ENCODE measurements at places on chromosomes 5 and 9.

DNA sequence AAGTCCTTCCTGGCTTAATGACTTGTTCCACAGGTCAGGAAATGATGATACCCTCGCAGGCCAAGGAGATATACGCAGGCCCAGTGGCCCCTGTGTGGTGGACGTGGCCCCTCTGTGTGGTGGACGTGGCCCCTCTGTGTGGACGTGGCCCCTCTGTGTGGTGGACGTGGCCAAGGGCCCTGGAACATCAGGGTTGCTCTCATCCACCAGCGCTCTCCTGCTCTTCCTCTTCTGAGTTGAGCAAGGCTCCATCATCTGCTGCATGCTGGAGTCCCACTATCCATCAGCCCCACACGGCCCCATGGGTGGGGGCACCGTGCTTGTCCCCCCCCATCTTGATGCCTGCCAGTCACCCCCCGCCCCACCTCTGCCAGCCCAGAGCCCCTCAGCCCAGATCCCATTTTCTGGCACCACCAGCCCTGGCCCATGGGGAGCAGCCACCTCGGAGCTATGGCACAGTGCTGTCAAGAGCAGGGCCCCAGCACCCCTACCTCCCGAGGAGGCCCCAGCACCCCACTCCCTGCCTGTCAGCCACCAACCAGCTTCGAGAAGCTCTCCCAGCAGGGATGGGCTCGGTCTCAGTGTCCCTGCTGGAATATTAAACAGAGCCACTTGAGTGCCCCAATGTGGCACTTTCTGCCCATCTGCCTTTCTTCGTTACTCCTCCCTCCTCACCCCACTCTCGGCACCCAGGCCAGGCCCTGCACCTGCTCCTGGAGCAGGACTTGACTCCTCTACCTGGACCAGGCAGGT lies 8.1 kb downstream of the LRRC14B start:
- no peak for DNase-seq

DNA sequence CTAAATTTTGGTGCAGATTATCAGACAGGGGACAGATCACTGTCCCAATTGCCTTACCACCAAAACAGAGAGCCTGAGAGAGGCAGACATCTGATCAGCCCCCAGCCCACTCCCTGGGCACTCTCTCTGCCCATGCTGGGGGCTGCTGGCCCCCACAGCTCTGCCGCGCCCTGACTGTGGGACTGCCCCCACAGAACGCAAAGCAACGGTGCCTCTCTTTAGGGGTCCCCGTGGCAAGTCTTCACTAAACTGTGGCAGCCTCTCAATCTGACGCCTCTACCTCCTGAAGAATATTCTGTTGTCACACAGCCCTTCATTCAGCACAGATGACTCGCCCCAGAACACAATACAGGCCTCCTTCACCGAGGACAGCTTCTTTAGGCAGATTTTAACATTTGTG lies 197.4 kb downstream of the ERCC6L2 start:
- no peak for DNase-seq

DNA sequence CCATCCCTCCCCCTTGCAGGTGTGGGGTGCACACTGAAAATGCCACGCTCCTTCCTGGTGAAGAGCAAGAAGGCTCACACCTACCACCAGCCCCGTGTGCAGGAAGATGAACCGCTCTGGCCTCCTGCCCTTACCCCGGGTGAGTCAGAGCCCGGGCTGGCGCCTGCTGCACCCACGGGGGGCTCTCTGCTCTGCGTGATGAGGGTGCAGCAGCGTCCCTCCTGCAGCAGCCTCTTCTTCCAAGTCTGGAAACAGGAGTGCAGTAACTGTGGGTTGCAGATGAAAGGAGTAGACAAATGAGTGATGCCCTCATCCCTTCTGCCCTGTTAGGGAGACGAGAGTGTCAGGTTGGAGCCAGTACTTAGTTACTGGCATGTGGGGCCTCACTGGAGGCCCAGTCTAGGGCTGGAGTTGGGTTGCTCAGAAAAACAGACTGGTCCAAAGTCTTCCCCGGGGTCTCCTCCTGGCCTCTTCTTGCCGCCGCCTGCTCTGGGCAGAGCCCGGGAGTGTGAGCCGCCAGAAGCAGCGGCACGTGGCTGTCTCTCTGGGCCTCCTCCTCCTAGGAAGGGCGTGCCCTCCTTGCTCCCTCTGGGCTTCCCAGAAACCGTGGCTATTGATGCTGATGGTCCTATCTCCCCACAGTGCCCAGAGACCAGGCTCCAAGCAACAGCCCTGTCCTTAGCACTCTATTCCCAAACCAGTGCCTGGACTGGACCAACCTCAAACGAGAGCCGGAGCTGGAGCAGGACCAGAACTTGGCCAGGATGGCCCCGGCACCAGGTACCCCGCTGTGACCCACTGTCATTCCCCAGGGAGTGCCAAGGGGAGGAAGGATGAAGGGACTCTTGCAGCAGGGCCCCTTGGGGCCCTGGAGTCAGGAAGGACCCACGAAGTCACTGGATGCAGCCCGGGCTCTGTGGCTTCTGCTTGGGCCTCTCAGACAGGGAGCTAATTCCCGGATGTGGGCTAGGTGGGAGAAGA lies 8.4 kb downstream of the GFI1B start:
- no peak for DNase-seq

DNA sequence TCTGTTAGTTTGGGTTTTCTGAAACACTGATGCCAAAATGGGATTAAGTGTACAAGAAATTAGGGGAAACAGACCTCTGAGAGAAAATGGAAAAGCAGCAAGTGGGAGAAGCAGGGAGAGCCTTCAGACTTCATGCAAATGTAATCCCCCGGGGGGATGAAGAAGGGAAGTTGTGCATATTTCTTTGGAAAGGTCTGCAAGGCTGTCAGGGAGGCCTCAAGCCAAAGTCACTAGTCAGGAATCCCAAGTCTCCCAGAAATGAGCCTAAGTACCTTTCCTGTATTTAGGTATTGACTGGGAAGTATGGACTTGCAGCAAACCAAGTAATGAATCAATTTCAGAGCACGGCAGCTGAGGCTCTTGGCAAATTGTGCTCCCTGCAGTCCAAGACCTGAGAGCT lies 2.2 kb downstream of the FTMT start:
- no peak for DNase-seq

- no peak for DNase-seq
Observed at GRCh38 chr9:138011951-138012500, 134.4 kb downstream of the CACNA1B start.

DNA sequence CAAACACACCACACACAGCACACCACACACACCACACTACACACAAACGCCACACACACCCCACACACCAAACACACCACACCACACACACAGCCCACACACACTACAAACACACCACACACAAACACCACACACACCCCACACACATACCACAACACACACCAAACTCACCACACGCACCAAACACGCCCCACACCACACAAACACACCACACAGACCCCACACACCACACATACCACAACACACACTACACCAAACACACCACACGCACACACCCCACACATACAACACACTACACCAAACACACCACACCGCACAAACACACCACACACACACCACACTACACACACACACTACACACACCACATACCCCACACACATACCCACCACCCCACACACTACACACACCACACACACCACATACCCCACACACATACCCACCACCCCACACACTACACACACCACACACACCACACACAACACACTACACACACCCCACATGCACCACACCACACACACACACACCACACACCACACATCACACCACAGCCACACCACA lies 151.2 kb downstream of the ERCC6L2 start:
- DNase-seq, result no peak

GRCh38 chr5:142881076-142881783 lies 111.1 kb downstream of the ARHGAP26 start:
- DNase-seq, result no peak

- DNase-seq, result no peak
Observed at GRCh38 chr5:121596882-121597281, 254.8 kb upstream of the FTMT start.

GRCh38 chr5:151889614-151890013 lies 35.0 kb downstream of the GLRA1 start:
- no peak for DNase-seq

GRCh38 chr5:1834022-1834551 lies 32.9 kb downstream of the NDUFS6 start:
- no peak for DNase-seq

DNA sequence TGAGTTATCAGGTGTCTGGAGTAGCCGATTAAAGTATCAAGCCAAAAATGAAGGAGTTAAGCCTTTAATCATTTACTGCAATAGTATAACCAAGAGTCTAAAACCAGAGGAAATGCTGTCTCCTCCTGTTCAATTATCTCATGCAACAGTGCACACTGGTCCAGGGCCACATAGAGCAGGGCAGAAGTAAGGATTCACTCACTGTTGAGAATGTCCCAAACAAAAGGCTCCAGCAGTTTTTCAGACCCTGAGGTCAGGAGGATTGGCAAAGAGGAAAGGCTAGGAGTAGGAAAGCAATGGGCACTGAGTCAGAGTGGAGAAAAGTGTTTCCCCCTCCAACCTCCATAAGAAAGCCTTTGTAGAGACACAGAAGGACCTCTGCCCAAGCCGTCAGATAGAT lies 168.2 kb downstream of the RNF180 start:
- no peak for DNase-seq

GRCh38 chr9:4592295-4592694 lies 69.8 kb upstream of the PLPP6 start:
- no peak for DNase-seq

DNA sequence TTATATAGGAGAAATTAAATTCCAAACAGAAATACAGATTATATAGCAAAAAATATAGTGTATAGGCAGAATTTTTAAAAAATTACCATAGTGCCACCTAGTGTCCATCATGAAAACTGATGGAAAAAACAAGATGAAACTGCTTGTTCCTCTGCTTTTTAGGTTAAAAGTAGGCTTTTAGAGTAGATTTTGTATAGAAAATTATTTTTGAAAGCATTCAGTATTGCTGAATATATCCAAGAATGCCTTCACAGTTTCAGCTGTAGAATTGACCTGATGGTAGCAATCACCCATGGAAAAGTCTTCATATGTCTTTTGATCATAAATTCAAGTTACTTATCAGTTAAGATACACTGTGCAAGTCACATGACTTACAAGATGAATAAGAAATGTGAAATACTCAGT lies 19.7 kb downstream of the RIOK2 start:
- DNase-seq, result no peak

DNA sequence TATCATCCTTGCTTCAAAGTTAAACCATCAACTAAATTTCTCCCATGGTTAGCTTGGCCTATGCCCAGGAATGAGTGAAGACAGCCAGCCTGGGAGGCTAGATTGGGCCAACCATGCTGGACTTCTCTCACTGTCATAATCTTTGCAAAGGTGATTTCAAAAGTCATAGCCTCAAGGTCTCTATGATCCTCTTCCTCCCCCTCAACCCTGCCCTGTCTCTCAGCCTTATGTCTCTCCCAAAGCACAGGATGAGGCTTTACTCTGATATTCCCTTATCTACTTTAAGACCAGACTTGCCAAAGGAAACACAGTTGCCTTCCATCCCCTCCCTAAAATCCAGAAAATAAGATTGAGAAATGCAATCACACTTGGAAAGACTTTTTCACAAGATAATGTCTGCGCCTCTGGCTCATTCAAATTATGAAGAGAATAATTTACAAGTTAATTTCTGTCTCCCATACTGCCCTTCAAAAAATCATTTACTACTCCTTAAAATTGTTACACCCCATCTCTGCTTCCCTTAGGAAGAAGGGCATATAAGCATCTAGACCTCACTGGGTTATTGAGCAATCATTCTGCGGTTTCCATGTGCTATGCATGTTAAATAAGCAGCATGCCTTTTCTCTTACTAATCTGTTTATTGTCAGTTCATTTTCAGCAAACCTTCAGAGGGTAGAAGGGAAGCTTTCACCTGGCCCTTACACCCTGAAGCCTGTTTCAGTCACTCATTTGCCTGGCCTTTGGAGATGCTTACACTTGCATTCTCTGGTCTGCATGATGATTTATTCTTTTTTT lies 113.8 kb upstream of the ANKRD55 start:
- no peak for DNase-seq

GRCh38 chr5:163758283-163758711 lies 252.9 kb downstream of the MAT2B start:
- no peak for DNase-seq

DNA sequence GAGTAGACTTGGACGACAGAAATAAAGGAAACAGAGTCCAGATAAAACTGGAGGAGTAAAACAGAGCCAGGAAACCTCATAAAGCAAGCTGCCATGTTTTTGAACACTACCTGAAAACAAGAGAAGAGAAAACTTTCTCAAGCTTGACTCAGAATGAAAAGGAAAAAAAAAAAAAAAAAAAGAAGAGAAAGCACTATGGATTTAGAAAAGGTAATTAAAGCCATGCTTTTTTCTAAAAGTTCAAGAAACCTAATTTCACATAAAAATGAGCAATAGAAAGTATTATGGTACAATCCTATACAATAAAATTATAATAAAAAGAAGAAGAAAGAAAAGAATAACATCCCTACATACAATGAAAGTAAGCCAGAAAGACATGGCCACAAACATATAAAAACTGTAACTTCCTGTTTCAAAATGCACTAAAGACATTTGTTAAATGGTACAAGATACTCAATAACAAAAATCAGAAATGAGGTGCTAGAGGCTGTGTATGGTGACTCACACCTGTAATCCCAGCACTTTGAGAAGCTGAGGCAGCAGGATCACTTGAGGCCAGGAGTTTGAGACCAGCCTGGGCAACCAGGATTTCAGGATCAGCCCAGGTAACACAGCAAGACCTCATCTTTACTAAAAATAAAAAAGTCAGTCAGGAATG lies 129.5 kb downstream of the SIL1 start:
- no peak for DNase-seq

DNA sequence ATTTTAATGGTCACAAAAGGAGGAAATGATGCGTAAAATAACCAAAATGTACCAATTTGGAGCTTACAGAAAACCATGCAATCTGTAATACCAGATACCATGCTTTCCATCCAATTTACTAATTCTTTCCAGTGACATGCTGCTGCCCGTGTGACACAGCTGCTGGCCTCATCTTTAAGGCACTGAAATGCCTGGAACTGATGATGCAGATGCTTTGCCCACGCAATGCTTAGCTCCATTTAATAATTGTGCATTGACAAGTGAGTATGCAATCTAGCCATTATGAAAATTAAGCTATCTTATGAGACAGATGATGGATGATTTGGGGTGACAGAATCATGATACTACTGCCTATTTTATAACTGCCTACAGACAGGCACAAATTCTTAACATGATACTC lies 169.2 kb upstream of the CTNND2 start:
- DNase-seq, result no peak

DNA sequence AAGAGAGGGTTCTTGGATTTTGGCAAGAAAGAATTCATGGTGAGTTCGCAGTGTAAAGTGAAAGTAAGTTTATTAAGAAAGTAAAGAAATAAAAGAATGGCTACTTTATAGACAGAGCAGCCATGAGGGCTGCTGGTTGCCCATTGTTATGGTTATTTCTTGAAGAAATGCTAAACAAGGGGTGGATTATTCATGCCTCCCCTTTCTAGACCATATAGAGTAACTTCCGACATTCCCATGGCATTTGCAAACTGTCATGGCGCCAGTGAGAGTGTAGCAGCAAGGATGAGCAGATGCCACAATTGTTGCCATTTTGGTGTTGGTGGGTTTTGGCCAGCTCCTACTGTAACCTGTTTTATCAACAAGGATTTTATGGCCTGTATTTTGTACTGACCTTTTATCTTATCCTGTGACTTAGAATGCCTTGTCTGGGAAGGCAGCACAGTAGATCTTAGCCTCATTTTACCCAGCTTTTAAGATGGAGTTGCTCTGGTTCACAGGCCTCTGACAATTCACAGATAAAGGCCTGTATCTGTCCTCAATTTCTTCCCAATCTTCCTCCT lies 1026.1 kb upstream of the DMAC1 start:
- DNase-seq, result no peak

- DNase-seq, result no peak
Observed at GRCh38 chr5:180862645-180863044, 1.6 kb upstream of the ZFP62 start.

- DNase-seq, result no peak
Observed at GRCh38 chr5:38757451-38758245, 88.2 kb upstream of the OSMR start.

Data from activated T-helper 9 cell treated with anti-CD3 and anti-CD28 coated beads, Interleukin-2, amount 50 U/mL, for 16 hours (primary cell).